ENCODE measurements at places on chromosomes 4 and X.

DNA sequence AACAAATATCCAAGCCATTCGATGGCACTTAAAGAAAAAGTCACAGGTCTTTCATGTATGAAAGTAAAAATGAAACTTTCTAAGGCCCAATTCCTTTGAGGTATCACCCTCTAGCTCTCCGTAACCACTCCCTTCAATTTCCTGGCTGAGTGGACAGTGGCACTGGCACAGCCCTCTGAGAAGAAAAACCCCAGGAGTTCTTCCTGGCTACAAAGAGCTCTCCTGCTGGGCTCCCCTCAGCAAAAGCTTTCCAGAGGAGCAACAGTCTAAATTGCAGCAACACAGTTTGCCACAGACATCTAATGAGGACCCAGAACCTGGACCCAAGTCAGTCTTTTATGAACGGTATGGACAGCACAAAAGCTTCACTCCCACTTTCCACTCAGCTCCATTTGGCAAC is 71.8 kb downstream of the FUNDC1 start:
- DNase-seq: no peak

DNA sequence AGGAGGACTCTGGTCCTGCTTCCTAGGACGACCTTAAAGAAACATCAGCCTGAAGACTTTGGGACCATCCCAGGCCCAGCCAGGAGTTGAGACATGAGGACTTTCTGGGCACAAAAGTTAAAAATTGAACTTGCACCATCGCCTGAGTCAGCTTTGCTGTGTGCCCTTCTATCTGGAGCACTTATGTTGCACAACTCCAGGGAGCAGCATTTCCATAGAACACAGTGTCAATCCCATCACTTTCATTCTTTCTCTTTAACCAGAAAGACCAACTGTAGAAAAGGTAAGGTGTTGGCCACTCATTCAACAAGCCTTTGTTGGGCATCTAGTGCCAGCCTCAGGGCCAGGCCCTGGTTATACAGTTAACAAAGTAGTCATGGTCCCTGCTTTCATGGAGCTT is 8.6 kb upstream of the CLDN24 start:
- DNase-seq: no peak

DNA sequence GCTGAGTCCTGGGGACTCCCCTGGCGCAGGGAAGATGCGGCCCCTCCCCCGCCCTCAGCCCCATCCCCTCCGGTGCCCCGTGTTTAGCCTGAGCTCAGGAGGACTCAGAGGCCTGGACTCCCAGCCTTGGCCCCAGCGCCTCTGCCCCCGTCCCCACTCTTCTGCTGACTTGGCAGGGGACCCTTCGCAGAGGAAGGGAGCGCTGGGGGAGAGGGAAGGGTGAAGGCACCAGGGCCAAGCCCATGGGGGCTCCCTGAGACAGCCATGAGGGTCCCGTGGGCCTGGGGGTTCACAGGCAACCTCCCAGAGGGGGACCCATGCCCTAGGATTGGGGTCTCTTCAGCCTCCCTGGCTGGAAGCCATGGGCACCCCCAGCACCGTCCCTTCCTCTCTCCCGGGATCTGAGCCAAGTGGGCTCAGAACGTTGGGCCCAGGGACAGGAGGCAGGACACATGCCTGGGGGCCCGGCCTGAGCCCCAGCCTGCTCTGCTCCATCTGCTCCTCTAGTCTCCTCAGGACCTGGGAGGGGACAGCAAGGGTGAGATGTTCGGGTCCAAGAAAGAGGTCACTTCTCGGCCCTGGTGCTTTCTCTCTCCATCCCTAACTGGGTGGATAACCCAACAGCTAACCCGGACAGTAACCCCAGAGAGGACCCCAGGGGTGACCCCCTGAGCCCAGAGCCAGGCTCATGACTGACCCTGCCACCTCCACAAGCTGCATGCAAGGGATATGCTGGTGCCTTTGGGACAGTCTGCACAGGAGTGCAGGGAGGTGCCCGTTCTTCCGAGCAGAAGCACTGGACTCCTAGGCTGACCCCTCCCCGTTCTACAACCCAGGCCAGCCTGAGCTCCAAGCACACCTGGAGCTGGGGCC is 1.5 kb upstream of the CPLX1 start:
- no peak for DNase-seq

DNA sequence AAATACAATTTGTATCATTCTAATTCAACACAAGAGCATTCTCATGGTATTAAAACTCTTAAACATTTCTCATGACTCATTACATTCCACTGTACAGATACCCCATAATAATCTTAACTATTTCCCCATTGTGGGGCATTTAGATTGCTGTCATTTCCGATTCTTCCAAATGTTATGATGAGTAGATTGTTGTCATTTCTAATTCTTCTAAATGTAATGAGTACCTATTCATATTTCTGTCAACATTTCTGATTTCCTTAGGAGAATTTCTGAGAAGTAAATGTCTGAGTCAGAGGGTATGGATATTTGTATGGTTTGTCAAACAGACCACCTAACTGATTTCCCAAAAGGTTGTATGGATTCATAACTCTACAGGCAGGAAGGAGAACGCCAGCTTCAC is 8.3 kb downstream of the S100G start:
- no peak for DNase-seq

DNA sequence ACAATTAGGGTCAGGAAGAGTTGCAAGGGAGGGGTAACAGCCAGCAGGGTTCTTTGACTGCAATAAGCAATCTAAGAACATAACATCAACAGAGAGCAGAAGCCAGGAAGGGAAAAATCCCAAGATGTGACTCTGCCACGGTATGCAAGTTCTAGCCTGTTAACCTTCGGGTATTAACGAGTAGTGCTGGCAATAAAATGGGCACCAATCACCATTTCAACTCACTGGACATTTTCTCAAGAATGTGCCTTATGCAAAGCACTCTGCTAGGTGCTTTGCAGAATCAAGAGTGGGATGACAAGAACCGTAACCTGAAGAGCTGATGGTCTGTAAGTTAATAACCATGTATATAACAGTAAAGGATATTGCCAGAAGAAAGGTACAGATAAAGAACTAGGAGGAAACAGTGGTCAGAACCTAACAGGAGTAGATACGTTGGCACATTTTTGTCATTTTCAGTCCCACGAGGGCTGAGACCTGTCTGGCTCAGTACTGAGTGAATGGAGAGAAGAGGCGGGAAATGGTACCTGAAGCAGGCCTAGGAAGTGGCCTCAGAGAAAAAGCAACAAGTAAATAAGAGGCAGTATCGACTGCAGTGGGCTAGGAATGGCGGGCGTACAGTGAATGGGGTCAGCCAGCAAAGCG is 2.7 kb downstream of the ELOVL6 start:
- DNase-seq: no peak

DNA sequence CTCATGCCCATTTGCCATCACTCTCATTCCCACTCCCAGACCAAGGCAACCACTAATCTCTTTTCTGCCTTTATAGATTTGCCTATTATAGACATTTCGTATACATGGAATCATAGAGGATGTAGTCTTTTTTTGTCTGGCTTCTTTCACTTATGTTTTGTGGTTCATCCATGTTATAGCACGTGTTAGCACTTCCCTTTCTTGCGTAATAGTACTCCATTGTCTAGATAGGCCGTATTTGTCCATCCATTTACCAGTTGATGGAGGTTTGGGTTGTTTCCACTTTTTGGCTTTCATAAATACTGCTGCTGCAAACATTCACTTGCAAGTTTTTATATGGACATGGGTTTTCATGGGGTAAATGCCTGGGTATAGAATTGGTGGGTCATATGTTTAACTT is 48.4 kb downstream of the KIF4A start:
- no peak for DNase-seq

GRCh38 chrX:107654872-107655761 is 26.8 kb downstream of the PRPS1 start:
- DNase-seq: no peak

DNA sequence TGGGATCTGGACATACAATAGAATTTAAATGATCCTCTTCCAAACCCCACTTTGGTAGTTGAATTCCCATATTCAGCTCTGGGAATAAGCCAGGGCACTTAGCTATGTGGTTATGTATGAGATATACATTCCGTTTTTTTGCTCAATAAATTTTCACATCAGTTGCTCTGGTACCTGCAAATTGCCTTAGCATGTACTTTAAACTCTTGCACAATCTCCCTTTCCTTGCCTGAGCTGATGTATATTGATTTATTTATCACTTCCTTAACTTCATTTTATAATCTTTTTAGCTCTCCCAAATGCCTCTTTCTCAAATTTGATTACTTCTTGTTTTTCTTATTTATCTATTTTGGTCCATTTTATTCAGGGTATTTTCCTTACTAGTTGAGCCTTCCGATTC is 90.1 kb upstream of the AGA start:
- DNase-seq: no peak

- DNase-seq: no peak
These were observed 89.7 kb downstream of the LINC00632 start for GRCh38 chrX:140799216-140799615.

DNA sequence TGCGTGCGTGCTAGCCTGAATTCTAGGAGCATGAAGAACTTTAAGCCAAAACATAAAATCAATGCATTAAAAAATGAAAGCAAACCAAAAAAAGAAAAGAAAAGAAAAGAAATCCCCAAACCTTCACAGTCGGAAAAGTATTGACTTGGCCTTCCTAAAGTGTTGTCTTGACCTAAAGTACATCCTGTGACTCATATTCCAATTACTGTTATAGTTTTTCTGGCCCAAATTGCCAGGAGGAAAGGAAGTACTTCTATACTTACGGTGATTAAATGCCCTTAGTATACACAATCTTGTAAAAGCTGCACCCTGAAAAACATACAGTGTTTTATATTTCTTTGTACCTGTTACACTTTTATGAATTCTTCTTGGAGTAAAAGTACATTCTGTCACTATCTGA is 512.8 kb downstream of the ANKRD50 start:
- no peak for DNase-seq

GRCh38 chr4:112287258-112287989 is 1.7 kb upstream of the TIFA start:
- no peak for DNase-seq

GRCh38 chr4:85842540-85842939 is 367.6 kb downstream of the ARHGAP24 start:
- no peak for DNase-seq

- no peak for DNase-seq
These were observed 122.5 kb downstream of the PTTG2 start for GRCh38 chr4:38082424-38083385.

GRCh38 chr4:17400686-17401085 is 111.2 kb downstream of the QDPR start:
- no peak for DNase-seq

GRCh38 chrX:8845060-8845459 is 43.9 kb upstream of the FAM9A start:
- DNase-seq: no peak

DNA sequence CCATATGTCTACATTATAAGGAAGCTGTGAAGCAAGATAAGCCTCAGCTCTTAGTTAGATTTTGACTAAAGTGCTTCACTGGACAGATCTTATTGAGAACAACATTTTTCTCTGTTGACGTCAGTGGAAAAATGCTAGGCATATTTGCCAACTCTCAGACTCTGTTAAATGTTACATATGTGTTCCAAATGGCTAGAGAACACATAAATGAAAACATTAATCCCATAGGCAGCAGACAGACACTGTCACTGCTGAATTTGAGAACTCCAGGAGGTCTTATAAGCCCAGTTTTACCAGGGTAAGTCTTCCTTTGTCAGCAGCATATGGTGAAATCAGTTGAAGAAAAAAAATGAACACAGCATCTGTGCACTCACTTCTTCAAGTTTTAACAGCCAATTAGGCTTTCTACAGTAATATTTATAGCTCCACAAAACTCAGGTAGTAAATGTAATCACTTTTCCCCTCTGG is 186.9 kb downstream of the CAMK2D start:
- no peak for DNase-seq

DNA sequence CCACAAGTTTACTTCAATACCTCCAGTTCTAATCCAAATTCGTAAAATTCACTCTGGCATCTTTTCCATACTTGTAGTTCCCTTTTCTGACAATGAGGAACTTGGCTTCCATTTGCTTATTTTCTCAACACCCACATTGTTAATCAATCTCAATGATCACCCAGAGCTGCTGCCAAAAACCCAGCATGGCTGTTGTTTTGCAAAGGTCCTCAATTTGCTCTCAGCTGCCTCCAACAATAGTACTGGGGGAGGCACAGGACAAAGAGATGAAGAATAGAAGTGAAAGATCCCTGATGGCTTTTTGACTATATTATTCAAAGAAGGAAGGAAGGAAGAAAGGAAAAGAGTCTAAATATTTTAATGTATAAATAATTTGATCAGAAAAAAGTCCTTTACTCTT is 847.8 kb downstream of the RAPGEF2 start:
- no peak for DNase-seq

DNA sequence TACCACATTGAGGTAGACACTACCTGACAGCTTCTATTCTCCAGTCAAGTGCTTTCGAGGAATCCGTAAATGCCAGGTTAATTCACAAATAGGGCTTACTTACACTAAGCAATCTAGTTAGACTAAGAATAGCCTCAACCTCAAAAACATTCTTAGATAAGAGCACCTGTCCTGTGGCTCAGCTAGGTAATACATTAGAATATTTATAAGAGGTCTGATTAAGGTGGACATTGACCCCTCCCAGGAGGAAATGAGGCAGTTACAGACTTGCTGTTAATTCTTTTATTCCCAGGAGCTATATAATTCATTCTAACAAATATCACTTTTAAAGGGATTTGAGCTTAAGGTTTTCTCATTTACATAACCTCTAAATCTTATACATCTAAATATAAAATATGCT is 758.1 kb downstream of the GRID2 start:
- no peak for DNase-seq

GRCh38 chr4:3192188-3192587 is 56.8 kb upstream of the MSANTD1 start:
- no peak for DNase-seq

GRCh38 chr4:169567916-169568315 is 44.5 kb downstream of the NEK1 start:
- DNase-seq: no peak

GRCh38 chr4:35942092-35942491 is 302.2 kb downstream of the ARAP2 start:
- no peak for DNase-seq

DNA sequence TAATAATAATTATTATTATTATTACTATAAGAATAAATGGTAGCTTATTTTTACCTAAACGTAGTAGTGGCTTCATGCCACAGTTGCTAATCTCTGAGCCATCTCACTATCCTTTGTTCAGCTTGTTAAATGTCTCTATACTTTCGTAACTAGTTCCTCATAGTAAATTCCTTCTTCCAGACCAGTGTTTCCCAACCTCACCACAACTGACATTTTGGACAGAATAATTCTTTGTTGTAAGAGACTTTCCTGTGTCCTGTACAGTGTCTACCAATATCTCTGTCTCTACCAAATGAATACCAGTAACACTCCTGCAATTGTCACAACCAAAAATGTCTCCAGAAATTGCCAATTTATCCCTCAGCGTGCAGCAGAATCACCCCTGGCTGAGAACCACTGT is 1040.9 kb downstream of the DMD start:
- DNase-seq: no peak

- no peak for DNase-seq
These were observed 2.7 kb downstream of the PLS3 start for GRCh38 chrX:115563633-115564162.

DNA sequence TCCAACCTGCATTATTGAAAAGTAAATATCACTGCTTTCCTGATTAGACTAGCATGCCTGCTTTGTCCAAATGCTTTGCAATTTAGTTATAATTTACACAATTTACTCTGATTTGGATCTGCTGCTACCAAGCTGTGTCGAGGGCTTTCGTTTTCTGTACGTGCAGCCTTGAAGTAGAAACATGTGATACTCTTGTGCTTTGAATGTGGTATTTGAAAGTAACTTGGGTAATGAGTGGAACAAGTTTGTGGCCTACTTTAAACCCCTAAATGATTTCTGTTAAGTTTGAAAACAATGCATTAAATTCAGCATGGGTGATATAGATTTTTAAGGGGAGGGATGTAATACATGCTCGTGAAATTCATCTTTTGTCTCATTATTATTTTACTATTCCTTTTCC is 240.7 kb downstream of the IQCM start:
- DNase-seq: no peak
